Endothelial cell (in vitro differentiated cells): ENCODE measurements at places on chromosomes 11 and 22.

DNA sequence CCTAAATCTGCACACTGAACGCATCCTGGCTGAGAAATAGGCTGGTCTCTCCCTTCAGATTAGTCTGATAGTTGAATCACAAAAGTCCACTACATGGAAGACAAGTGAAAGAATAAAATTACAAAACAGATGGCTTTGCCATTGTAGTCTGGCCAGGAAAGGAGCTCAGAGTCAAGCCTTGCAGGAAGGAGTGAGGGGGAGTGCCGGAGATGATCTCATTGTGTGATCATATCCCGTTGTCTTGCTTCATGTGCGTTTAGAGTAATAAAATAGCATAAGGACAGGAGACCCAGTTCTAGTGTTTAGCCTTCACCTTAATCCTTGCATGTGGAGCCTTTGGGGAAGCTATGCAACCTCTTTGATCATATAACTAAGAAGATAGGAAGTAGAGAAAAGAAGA, 666.7 kb upstream of the RAG2 start:
- H3K36me3 ChIP-seq: no peaks in the 10 kb centered on the region
- no peaks in the 10 kb centered on the region for H3K27me3 ChIP-seq
- no peaks in the 10 kb centered on the region for H3K4me1 ChIP-seq
- H3K4me3 ChIP-seq: no peak overlapping the region
- H3K27ac ChIP-seq: no peak overlapping the region
- DNase-seq: no peak

- H3K27ac ChIP-seq: no peak overlapping the region
- no peak overlapping the region for H3K4me3 ChIP-seq
- H3K4me1 ChIP-seq: peaks cover 9% of the 10 kb centered on the region
- no peaks in the 10 kb centered on the region for H3K36me3 ChIP-seq
These were observed 236.8 kb downstream of the FAT3 start for GRCh38 chr11:92461447-92461846.

DNA sequence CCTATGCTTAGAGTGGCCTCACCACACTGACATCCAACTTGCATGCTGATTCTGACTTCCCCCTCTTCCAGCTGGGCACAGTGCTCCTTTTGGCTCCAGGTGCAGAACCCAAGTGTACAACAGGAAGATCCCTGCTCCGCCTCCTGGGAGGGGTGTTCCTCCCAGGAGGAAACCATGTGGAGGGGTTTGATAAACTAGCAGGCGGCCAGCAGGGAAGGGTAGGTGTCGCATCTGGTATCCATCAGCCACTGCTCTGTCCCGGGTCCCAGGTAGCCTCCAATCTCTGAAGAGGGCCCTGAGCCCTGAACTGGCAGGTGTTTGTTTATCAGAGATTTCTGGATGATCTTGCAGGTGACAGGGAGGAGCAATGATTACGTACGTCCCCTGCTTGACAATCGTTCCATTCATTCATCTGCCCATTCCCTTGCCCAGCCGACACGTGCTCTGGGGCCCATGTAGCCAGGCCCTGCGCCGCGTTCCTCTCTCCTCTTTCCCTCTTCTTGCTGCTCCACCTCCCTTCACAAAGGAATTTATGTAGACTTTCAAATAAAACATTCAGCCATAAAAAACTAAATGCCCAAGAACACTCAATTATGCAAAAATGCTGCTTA, 41.2 kb upstream of the MICAL2 start:
- peaks cover 2% of the 10 kb centered on the region for H3K27me3 ChIP-seq
- DNase-seq: no peak
- H3K36me3 ChIP-seq: no peaks in the 10 kb centered on the region
- peaks cover 4% of the 10 kb centered on the region for H3K4me1 ChIP-seq

GRCh38 chr22:45682064-45682463, 10.4 kb downstream of the ATXN10 start:
- no peak overlapping the region for H3K27ac ChIP-seq
- DNase-seq: no peak
- H3K36me3 ChIP-seq: no peaks in the 10 kb centered on the region
- no peaks in the 10 kb centered on the region for H3K4me1 ChIP-seq
- no peak overlapping the region for H3K4me3 ChIP-seq
- no peaks in the 10 kb centered on the region for H3K27me3 ChIP-seq

DNA sequence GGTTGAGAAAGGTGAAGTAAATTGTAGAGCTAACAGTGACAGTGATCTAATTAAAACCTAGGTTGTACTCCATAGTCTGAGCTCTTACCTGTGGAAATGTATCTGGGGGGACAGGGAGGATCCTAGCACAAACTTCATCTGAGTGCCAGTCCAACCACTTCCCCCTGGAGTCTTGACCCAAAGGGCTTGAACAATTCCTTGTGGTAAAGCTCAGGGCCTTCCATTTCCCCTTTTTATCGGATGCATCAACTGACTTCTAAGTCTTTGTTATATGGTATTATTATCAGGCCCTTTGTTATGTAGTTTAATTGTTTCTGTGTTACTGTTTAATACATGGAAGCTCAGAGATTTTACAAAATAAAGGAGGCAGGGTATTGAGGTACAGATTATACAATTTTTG, 140.2 kb upstream of the SESN3 start:
- H3K27me3 ChIP-seq: peaks cover 5% of the 10 kb centered on the region
- no peaks in the 10 kb centered on the region for H3K36me3 ChIP-seq
- no peaks in the 10 kb centered on the region for H3K4me1 ChIP-seq
- no peak overlapping the region for H3K4me3 ChIP-seq
